ENCODE measurements at places on chromosomes 6 and 20. TPM values are rescaled to one million over a fixed set of nuclear protein-coding genes. Genes with fewer than 3 reads are reported as not detected.

The DUSP15 gene
- not detected for total RNA-seq

The MYB gene
- 36.6 TPM for total RNA-seq

The LY6G6F gene
- total RNA-seq = not detected

- H3K4me1 ChIP-seq = peaks cover 5% of the 10 kb centered on the region
- H3K36me3 ChIP-seq = no peaks in the 10 kb centered on the region
- H3K27me3 ChIP-seq = no peaks in the 10 kb centered on the region
- H3K4me3 ChIP-seq = no peak overlapping the region
Observed at GRCh38 chr6:130847001-130847910, 20.1 kb downstream of the SMLR1 start.

- peak within 1 kb of the TSS; percentile 77 for H3K4me3 ChIP-seq
- peak; percentile 8 for DNase-seq
- H3K4me1 ChIP-seq = peaks cover 40% of the 10 kb centered on the region
- peak within 1 kb of the TSS; percentile 68 for H3K27ac ChIP-seq
- H3K36me3 ChIP-seq = no peaks in the 10 kb centered on the region
- peaks cover 4% of the 10 kb centered on the region for H3K27me3 ChIP-seq
Observed at GRCh38 chr6:33075568-33076405, at the start of gene HLA-DPB1. Gene HLA-DPB1 (plus strand): TSS chr6:33075990. CDS start chr6:33076042, 52 bp downstream.

DNA sequence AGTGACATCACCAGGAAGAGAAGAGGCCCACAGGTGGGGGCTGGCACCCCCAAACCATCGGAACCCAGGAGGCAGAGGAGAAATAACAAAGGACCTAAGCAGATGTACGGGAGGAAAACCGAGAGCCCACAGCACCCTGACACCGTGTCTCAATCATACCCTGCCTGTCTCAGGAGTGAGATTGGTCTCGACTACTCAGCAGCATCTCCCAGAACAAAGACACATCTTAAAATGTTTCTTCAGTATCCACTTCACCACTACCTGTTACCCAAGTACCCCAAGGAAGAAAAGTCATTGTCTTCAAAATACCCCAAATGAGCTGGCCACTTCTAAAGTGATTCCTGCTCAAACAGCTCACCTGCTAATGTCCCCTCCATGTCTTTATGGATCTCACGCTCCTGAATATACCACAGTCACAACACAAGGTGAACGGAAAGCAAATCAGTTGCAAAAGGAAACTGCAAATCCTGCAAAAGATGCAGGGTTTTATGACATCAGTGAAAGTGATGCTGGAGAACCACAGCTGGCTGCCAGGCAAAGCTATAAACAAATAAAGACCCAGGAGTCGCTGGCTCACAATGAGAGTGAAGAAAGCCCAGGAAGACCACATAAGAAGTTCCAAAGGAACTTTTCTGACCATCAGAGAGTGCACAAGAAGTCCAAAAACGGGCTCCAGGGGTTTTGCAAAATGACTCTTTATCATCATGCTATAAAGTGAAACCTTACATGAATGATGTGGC lies 44.1 kb downstream of the PREX1 start:
- no peaks in the 10 kb centered on the region for H3K27me3 ChIP-seq
- H3K4me3 ChIP-seq = no peak overlapping the region
- peak; percentile 70 for DNase-seq
- no peak overlapping the region for H3K27ac ChIP-seq

GRCh38 chr6:37435816-37436215 lies 2.8 kb downstream of the CMTR1 start:
- peaks cover 35% of the 10 kb centered on the region for H3K4me1 ChIP-seq
- no peak for DNase-seq
- H3K27me3 ChIP-seq = no peaks in the 10 kb centered on the region
- no peak overlapping the region for H3K27ac ChIP-seq
